ENCODE measurements at places on chromosomes 6 and 20.

- no peak for DNase-seq
Measured at GRCh38 chr6:142162780-142163179, 15.7 kb downstream of the VTA1 start.

- no peak for DNase-seq
Measured at GRCh38 chr6:149328083-149328482, 10.6 kb downstream of the TAB2 start.

DNA sequence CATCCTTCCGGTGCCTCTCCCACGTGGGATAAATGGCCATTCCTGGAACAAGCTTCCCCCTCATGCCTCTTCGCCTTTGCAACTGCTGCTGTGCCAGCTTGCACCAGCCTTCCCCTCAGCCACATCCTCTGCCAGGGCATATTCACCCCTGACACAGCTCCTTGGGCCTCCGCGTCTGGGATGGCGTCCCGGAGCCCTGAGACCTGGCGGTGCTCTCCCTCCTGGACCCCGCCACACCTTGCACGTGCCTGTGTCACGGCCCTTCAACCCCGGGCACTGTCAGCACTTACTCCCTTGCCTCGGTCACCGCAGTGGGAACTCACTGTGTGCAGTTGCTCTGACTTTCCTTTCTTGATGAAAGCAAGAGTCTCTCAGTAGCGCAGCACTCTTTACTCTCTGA is 13.2 kb downstream of the BPHL start:
- no peak for DNase-seq

GRCh38 chr6:89731924-89732567 is 87.5 kb downstream of the MDN1 start:
- DNase-seq = no peak

GRCh38 chr6:36980129-36980528 is 5.9 kb downstream of the MTCH1 start:
- DNase-seq = no peak

- no peak for DNase-seq
Measured at GRCh38 chr20:37415118-37416085, 69.5 kb downstream of the SRC start.

DNA sequence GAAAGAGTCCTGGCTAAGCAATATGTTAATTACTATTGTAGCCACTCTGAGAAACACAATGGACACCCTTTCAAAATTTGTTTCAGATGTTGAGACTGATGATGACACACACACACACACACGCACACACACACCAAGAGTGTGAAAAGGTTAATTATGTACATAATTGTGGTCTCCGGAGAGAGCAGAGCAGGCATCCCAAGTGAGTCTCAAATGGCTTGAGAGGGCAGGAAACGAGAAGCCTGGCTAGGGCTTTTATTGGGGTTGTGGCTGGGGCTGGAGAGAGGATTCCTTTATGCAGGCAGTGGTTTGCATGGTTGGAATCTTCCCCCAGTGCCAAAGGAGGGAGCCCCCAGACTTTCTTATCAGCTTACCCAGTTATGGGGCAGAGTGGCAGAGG is 38.2 kb upstream of the NKX2-4 start:
- DNase-seq = no peak
